ENCODE measurements at places on chromosomes 6 and 20.

GRCh38 chr6:1552296-1552761 is 57.4 kb upstream of the FOXC1 start:
- peak; percentile 52 for DNase-seq

DNA sequence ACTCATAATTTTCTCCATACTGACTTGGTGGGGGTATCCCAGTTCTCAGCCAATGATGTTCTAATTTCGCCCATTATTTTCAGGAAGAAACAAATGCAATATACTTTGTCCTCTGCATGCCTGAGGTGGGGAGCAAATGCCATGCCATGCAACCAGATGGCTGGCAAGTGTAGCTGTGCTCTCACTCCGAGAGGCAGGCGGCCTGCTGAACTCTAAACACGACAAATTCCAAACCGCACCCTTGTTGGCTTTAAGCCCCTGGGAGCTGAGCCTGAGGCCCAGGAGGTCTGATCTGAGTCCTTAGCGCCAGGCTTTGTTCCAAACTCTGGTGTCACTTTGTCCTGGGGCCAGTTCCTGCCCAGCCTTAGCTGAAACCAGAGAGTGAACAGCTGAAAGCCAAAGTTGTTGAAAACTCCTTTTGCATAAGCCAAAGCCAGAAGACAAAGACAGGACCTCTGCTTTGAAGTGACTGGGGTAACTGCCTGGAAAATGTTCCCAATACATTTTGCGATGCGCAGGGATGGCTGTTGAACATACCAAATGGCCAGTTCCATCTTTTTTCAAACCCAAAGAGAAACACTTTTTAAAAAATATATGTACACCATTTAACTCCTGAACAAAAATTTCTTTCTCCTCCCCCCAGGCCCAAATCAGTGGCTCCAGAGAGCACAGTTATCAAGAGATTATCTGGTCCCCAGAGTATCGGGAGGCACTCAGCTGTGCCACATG is 46.2 kb downstream of the TTI1 start:
- DNase-seq, result no peak

- no peak for DNase-seq
Observed at GRCh38 chr6:14348389-14348788, 230.8 kb downstream of the CD83 start.

- no peak for DNase-seq
Observed at GRCh38 chr20:11459090-11459890, 458.4 kb upstream of the BTBD3 start.

DNA sequence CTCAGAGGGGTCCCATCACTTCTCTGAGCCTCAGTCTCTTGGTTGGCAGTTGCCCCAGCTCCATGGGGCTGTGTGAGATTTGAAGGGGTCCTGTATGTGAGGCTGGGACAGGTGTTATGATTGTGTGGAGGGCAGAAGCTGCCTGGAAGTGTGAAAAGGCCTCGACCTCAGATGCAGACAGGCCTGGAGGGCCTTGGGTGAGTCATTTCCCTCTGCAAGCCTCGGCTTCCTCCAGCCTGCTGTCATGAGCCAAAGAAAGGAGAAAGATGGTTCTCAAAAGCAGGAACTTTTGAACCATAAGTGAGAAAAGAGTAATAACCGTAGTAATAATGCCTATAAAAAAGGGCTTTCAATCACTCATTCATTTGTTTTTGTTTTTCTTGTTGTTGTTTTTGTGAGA is 37.5 kb downstream of the SNAI1 start:
- no peak for DNase-seq

DNA sequence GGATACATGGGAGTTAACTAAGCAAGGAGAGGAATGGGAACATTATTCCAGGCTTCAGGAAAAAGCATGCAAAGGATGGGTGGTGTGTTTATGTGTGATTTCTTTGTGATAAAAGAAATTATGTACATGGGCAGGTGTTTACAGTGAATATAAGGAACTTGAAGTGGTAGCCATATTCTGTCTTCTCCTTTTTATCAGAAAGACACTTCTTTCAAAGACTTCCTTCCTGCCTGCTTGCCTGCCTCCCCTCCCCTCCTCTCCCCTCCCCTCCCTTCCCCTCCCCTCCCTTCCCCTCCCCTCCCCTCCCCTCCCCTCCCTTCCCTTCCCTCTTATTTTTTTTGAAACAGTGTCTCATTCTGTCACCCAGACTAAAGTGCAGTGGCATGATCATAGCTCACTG is 14.4 kb downstream of the CYB5R4 start:
- DNase-seq, result no peak

DNA sequence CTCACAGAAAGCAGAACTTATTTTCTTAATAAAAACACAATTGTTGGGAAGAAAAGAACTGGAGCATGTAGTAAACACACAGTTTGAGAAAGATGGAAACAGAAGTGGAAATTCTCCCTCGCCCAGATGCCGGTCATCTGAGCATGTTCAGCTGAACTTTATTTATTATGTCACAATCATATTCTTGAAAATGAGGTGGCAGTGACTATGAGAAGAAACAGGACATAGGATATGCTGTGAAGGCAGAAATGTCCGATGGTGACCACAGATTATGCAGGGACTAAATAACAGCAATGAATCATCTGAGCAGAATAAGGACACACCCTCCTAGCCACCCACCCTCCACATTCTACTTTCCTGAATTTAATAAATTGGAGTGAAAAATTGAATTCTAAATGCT is 425.3 kb upstream of the NOX3 start:
- no peak for DNase-seq

DNA sequence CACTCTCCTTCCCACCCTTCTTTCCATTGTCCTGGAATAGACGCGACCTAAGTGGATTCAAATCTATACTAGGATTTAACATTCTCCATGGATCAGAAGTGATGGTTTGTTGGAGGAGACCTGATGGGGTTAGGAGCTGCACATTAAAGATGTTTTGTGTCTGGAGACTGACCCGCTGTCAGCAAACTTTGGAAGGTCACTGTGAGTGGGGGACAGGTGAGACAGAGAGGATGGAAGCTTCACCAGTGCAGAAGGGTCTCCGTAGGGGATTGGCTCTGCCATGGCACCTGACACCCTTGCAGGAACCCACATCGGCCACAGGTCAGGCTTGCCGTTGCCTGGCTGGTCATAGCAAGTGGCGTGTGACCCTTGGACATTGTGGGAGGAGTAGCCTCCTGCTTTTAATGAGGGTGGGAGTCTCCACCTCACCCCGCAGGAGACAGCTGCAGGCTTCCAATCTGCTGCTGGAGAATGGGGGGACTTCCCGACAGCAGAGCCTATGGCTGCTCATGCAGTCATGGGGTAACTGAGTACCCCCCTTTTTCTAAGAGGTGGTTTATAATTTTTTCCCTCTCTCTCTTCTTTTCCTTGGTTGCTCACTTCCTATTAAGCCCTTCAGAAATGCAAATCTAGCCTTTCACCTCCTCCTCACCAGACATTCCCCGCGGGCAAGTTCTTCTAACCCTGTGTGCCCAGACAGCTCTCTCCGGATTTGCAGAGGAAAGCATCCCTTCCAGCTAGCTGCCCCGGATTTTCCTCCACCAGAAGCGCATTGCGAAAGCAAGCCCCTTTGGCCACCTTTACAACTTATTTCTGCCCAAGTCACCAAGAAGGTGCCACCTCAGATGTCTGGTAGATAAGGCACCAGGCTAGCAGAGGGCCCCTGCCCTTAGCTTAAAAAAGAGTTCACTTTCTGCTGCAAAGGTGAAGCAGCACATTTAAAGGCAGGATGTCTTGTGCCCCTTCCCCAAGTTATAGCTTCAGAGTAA is 53.5 kb downstream of the DACT2 start:
- DNase-seq, result no peak

- no peak for DNase-seq
Observed at GRCh38 chr6:5378331-5378730, 117.0 kb downstream of the FARS2 start.

GRCh38 chr20:44071526-44072111 is 115.4 kb downstream of the JPH2 start:
- DNase-seq, result no peak

DNA sequence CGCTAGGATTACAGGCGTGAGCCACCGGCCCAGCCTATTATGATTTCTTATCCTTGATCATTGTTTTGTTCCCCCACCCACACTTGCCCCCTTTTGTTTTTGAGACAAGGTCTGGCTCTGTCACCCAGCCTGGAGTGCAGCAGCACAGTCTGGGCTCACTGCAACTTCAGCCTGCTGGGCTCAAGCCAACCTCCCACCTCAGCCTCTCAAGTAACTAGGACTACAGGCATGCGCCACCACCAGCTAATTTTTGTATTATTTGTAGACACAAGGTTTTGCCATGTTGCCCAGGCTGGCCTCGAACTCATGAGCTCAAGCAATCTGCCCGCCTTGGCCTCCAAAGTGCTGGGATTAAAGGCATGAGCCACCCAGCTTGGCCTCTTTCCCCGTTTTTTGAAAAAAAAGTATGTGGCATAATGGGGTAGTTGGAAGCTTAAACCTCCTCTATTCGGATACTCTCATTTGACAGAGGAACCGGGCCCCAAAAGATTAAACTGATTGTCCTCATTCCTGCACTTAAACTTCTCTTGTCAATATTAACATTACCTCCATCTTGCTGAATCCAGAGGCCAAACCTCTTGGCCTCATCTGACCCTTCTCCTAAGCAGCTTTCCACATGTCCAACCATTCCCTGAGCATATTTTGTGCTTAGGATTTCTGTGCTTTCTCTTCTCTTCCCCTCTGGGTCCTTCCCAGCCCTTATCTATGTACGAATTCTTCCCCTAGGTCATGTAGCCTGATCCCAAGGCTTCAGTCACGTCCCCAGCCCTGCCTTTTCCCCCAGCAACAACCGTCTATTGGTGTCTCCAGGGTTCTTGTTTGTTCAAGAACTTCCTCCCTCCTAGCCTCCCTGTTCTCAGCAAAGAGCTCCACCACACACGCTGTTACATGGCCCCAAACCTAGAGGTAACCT is 6.1 kb upstream of the EZR start:
- no peak for DNase-seq

DNA sequence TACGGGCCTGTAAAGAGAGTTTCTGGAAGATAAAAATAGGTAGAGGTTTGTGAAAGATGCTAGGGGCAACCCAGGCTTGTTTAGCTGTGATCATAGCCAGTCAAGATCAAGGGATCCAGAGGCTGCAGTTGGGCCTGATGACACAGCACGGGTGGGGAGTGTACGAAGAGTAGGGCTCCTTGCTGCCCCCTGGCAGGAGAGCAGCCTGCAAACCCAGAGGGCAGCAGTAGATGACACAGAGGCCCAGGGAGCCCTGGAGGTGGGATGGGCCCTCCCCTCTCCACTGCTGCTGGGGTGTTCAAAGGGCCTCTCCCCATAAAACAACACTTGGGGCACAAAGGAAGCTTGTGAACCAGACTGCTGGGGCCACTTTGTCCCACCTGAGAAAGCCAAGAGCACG is 47.2 kb downstream of the VEGFA start:
- peak; percentile 9 for DNase-seq

GRCh38 chr20:32470025-32470861 is 112.1 kb downstream of the ASXL1 start:
- DNase-seq, result peak; percentile 32

GRCh38 chr6:137025786-137026730 is 18.7 kb downstream of the IL20RA start:
- no peak for DNase-seq

GRCh38 chr6:112879920-112880413 is 532.8 kb downstream of the RFPL4B start:
- no peak for DNase-seq

- DNase-seq, result peak; percentile 14
Observed at GRCh38 chr20:32034581-32035425, 17.2 kb upstream of the HCK start.

DNA sequence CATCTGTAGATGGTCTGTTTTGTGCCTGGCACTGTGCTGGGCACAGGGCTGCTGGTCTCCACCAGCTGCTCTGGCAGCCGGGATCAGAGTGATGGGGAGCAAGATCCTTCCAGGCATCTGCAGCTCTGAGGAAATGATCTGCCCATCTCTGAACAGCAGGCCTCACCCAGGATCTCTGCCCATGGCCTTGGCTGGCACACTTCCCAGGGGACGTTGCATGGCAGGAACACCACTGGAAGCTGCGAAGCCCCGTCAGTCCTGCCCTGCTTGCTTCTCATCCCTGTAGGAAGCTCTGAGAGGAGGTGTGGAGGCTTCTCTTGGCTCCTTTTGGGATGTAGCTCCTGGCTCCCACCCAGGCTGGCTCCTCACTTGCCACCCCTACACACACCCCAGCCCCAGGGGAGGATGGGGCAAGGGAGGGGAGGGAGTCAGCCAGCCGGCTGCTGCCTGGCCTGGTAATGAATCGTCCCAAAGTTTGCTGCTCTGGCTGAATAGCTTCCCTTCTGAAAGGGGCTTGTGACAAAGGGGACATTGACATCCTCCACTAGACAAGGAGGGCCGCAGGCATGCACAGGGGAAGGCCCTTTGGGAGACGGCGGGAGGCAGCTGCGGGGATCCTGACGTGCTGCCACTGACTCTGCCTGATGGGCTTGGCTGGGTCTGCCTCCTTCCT is 108.9 kb downstream of the VEGFA start:
- DNase-seq, result no peak

- DNase-seq, result no peak
Observed at GRCh38 chr20:31440012-31440659, at the start of gene DEFB123. TSS of gene DEFB123 (plus strand) at chr20:31440632. CDS start at chr20:31440699, 67 bp downstream.

GRCh38 chr6:37713529-37714119 is 15.9 kb upstream of the MDGA1 start:
- no peak for DNase-seq

- DNase-seq, result no peak
Observed at GRCh38 chr6:40762981-40763380, 175.8 kb upstream of the LRFN2 start.

DNA sequence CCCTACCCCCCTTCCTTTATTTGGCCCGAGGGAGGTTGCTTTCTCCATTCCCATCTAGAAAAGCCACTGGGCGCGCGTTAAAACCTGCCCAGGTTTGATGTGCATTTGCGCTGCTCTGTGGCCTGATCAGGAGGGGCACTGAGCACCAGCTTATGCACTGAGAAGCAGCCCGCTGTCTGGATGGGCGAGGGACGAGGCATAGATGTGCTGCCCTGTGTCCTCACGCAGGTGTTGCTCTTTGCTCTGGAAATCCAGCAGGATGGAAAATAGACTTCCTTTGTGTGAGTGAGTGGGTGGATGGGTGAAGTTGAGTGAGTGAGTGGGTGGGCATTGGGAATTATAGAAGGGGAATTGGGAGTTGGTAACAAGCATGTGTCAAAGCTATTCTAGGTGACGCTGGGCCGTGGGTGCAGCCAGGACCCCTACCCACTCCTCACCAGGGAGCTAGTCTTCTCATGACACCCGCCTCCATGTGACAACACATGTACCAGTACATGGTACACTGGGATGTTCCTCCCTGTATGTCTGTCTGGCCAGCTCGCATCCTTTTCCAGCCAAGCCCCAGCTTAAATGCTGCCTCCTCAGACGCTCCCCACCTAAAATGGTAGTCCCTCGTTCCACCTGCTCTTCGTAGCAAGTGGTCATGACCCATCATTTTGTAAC is 162.6 kb downstream of the DTNBP1 start:
- no peak for DNase-seq

GRCh38 chr6:131966443-131966842 is 15.3 kb upstream of the CCN2 start:
- no peak for DNase-seq
